ENCODE measurements at places on chromosomes 12 and 14. TPM values are rescaled to one million over a fixed set of nuclear protein-coding genes. Genes with fewer than 3 reads are reported as not detected.

DNA sequence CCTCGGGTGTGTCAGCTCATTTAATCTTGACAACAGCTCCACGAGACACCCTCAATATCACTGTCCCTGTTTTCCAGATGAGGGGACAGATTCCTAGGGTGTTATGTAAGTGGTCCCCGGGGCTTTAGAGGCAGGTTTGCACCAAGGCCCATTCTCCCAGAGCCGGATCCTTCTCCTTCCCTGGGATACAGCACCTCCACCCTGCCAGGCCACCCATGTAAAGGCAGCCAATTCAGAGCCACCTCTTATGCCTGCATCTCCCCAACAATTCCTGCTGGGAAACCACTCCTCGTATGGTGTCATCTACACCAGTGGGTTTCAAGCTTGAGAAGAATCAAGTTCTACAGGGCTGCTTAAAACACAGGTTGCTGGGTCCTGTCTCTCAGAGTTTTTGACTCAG is 4.1 kb upstream of the CYP46A1 start:
- H3K4me1 ChIP-seq: peaks cover 29% of the 10 kb centered on the region
- no peaks in the 10 kb centered on the region for H3K27me3 ChIP-seq
- H3K4me3 ChIP-seq: no peak overlapping the region
- DNase-seq: no peak
- no peaks in the 10 kb centered on the region for H3K36me3 ChIP-seq

GRCh38 chr12:100675432-100675831 is 101.9 kb downstream of the GAS2L3 start:
- no peaks in the 10 kb centered on the region for H3K36me3 ChIP-seq
- no peak for DNase-seq
- H3K4me1 ChIP-seq: no peaks in the 10 kb centered on the region
- H3K27me3 ChIP-seq: no peaks in the 10 kb centered on the region

FGF23 gene
- total RNA-seq: not detected

DNA sequence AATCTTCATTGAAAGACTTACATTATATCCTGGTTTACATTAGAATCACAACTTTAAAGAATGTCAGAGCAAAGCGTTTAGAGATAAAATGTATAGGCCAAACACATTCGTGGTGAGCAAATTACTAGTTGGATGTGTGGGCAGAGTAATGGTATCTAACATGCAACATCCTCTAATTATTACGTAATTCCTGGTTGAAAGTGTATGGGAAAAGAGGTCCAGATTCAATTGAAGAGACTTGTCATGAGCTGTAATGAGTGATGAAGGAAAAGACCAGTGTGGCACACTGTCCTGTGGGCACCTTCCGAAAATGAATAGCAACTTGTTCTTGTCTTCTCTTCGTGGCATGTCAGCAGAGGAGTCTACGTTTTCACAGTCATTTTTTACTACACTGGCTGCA is 192.8 kb downstream of the LRIG3 start:
- H3K27ac ChIP-seq: no peak overlapping the region
- H3K36me3 ChIP-seq: no peaks in the 10 kb centered on the region
- H3K4me1 ChIP-seq: no peaks in the 10 kb centered on the region

DNA sequence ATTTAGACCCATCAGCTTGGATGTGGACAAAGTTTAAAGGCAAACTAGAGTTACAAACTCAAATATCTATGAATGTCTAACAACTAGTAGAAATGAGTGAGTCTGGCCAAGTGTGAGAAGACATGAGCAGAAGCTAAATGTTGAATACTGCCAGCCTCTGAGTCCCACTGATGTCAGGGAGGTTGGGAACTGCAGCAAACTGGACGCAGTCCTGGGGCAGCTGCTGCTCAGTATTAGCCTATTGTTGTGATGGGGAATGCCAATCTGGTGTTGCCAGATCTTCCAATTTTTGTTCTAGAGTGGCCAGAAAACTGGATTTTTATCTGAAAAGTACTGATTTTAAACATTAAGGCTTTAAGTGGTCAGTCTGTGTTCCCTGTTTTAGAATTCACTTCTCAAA is 770.4 kb upstream of the STXBP6 start:
- H3K4me3 ChIP-seq: no peak overlapping the region
- no peak overlapping the region for H3K27ac ChIP-seq
- no peaks in the 10 kb centered on the region for H3K4me1 ChIP-seq
- no peaks in the 10 kb centered on the region for H3K27me3 ChIP-seq
- DNase-seq: no peak
- no peaks in the 10 kb centered on the region for H3K36me3 ChIP-seq

KCNA5 gene
- total RNA-seq: not detected

GRCh38 chr12:130357241-130357640 is 19.6 kb downstream of the PIWIL1 start:
- H3K27me3 ChIP-seq: no peaks in the 10 kb centered on the region
- H3K4me1 ChIP-seq: no peaks in the 10 kb centered on the region
- no peak for DNase-seq
- no peak overlapping the region for H3K4me3 ChIP-seq
- H3K27ac ChIP-seq: no peak overlapping the region

Measured in CD4-positive, CD25-positive, alpha-beta regulatory T cell (primary cell).